ENCODE measurements at places on chromosomes 1 and 21.

- no peak for DNase-seq
Observed at GRCh38 chr1:168498159-168498631, 45.6 kb downstream of the XCL2 start.

- DNase-seq: no peak
Observed at GRCh38 chr1:12491656-12492055, 126.4 kb downstream of the DHRS3 start.

DNA sequence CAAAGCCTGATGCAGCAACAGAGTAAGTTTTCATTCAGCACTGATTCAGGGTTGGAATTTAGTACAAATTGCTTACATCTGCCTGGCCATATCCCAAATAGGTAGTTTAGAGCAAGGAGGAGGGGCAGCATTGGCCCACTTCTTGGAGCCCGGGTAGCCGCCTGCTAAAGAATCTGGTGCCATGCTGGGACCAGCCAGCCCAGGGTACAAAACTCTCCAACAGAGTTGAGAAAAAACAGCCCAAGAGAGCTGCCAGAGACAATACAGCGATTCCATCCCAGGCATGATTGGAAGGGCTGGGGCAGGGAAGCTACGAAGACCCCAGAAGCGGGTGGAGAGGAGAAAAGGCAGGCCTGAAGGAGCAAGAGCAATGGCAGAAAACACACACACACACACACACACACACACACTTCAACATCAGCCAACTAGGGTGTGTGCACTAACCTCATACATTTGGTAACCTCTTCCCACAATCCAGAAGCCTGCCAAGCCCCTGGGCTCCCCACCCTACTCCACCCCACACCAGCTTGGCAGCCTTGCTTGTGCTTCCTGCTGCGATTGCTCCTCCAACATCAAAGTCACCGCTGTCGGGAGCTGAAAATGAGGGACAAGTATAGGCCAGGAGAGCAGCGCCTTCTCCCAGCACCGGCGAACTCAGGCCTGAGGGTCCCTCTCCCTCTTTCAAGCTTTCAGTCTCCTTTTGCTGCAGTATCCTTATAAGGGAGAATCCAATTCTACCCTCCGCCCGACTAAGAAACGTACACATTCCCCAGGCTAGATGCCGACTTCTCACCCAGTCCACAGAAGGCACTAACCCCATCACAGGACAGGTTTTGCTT lies 1.2 kb downstream of the PIK3C2B start:
- DNase-seq: no peak

DNA sequence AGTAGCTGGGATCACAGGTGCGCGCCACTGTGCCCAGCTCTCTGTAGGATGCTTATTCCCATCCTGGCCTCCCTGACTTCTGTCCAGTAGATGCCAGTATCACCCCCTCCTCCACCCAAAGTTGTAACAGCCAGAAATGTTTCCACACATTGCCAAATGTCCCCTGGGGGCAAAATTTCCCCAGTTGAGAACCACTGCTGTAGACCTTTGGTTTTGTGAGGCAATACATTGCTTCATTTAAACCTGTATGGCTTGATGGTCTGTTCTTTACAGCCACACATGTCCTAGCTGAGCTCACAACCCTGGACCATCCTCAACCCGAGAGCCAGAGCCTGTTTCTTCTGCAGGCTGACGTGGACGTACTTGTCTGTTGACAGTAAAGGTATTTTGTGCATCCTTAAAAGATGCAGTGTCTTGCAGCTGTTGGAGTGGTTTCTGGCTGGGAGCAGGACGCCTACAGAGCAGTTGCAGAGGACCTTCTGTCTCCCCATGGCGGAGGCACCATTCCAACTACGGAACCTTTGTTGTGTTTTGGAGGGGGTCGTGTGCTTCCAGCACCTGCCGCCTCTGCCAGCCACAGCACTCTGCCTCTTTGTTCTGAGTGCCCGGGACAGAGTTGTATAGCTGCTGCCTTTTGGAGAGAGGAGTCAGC lies 26.6 kb downstream of the DOP1B start:
- DNase-seq: no peak

DNA sequence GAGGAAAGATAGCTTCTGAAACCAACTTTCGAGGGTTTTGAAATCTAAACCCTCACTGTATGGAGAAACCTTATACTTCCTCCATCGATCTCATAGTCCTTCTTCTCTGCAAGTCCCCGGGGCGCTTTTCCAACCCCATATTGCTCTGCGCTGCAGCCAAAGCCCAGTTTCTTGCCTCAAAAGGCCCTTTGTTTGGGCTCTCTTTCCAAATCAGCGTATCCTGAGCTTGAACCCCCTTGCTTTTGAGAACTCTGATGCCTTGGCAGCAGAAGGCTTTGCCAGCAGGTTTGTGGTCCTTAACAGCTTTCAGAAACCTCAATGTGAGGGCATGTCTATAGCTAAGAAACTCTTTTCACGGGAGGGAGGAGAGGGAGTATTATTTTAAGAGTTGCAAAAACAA lies 21.6 kb downstream of the PLPP3 start:
- no peak for DNase-seq

GRCh38 chr1:100100202-100100601 lies 32.5 kb downstream of the SASS6 start:
- no peak for DNase-seq
